NCI-H524 treated with DMSO at 0.1 percent for 48 hours (cell line): ENCODE measurements at places on chromosomes 1 and 21.

DNA sequence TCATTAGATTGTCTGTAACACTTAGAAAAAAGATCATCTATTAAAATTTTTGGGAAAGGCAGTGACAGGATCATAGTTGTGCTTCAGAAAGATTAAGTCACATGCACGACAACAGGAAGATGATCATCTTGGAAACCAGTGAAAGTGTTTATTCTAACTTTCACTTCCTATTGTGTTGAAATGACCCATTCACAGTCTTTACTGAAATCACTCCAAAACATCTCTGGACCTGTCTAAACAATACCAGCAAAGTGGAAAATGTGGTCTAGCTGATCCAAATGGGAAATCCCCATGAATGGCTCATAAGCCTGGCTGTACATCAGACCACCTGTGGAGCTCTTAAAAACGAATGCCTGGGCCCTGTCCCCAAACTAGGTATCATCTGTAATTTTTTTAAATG is 111.1 kb upstream of the ETV3 start:
- no peak for DNase-seq

DNA sequence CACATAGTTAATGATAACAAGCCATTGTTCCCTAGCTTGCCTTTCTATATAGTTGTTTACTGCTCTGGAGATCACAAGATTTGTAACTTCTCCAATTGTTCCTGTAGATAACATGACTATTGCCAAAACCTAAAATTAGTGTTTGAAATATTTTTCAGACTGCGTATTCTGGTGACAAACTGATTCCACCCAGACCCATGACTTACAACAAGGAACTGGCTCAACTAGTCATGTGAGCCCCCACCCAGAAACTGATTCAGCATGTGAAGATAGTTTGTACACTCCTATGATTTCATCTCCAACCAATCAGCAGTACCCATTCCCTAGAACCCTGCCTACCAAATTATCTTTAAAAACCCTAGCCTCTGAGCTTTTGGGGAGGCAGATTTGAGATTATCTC is 131.4 kb upstream of the BCL9 start:
- DNase-seq, result no peak

- DNase-seq, result no peak
Observed at GRCh38 chr1:228786361-228787129, 51.3 kb downstream of the RHOU start.

DNA sequence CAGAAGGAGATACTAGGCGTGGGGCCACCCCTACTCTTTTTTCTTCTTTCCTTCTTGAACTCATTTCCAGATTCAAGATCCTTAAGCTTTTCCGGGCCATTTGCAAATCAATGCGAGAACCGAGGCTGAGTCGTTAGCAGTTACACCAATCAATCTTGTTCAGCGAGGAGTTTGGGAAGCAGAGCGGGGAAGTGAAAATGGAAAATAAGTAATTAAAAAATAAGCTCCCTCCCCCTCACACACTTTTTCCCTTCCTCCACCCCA is 1.7 kb upstream of the NEGR1 start:
- DNase-seq, result no peak

GRCh38 chr21:39938086-39938625 is 70.9 kb downstream of the PCP4 start:
- no peak for DNase-seq

- no peak for DNase-seq
Observed at GRCh38 chr1:24594328-24594598, 38.4 kb downstream of the NCMAP start.

DNA sequence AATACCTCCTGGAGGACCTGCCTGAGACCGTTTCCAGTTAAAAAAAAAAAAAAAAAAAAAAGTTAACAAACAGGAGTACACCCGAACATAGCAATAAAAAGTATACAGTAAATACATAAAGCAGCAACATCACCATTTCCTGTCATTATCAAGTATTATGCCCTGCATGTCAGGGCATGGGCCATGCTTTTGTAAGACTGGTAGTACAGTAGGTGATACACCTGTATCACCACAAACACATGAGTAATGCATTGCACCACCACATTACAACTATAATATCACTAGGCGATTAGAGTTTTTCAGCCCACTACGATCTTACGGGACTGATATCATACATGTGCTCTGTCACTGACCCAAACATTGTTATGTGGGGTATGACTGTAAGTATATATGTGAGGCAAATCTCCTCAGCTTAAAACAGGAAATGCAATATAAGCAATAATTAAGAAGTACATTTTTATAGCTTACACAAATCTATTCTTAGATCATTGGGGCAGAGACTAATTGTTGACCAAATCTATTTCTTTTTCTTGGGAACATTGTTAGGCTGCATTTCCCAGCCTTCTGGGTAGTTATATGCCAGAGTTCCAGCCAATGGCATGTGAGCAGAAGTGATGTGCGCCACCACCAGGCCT is 98.1 kb downstream of the PLD5 start:
- DNase-seq, result no peak

DNA sequence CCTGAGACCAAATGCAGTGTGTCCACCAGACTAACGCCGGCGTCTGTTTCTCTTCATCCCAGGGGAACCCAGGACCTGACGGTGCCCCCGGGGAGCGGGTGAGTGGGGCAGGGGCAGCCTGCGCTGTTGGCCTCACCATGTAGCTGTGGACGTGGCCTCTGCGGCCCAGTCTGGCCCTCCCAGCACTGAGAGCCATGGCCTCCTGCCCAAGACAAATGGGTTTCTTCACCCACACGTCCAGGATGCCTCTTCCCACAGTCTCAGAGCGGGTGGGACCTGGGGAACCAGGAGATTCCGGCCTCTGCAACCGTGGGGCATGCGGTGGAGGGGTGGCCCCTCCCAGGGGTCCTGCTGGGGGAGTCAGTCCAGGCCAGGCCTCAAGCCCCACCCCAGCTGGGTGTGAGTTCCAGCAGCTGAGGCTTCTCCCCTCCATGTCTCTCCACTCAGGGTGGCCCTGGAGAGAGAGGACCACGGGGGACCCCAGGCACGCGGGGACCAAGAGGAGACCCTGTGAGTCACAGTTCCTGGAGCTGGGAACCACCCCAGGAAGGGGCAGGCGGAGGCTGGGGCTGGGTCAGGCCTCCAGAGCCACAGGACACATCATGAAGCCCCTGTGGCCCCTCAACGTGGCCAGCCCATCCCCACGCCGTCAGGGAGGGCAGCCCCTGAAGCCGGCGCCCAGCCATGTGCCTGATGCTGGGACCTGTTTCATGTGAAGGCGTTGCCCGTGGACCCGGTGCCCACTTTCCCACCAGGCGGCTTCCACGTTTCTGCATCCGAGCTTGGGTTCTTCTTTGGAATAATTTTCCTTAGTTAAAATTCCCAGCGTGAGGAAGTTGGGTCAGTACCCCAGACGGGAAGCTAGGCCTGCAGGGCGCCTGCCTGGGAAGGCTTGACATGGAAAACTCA is 11.0 kb downstream of the COL6A1 start:
- no peak for DNase-seq

DNA sequence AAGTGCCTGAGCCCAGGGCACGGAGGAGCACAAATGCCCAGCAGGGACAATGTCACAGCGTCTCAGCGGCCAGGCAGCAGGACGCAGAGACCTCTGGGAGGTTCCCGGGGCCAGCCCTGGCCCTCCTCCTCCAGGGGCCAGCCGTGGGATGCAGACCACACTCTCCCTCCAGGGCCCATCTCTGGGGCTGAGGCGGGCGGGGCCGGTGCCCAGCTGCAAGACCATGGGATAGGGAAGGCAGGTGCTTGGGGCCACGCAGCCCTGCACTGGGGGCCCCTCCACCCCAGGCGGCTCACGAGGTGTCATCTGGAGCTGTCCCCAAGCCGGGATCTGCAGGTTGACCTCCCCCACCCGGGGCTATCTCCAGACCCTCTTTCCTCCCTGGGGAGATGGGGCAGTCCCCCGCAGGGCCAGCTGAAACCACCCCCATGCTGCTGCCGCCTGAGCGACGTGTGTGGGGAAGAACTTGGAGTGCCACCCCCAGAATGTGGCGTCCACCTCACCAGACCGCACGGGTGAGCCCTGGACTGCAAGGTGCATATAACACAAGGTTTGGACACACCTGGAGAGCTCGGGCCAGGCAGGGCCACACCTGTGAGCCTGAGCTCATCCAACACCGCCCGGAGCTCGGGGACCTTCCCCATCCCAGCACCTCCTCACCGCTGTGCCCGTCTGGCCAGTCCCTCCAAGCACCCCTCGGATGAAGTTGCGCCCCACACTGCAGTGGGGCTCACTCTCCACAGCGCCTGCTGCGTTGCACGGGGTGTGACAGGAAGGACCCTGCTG is 4.1 kb upstream of the TTLL10 start:
- DNase-seq, result no peak

GRCh38 chr1:167291539-167292185 is 71.0 kb downstream of the POU2F1 start:
- DNase-seq, result no peak

- DNase-seq, result no peak
Observed at GRCh38 chr1:89261926-89262515, 10.6 kb downstream of the GBP5 start.

- no peak for DNase-seq
Observed at GRCh38 chr1:7538849-7539768, 232.0 kb upstream of the VAMP3 start.

DNA sequence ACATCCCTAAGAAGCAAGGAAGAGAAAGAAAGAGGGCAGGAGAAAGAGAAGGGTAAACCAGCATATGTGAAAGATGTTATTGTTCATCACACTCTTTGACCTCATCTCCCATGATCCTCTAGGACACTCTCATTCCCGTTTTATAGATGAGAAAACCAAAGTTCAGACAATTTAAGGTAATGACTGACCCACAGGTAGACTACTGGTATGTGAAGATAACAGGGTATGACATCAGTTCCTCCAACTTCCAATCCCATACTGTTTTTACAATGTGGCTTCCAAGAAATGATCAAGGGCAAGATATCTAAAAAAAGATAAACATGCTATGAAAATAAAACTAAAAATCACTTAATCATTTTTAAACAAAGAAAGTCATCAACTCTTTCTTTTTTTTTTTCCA is 95.2 kb upstream of the TNFSF4 start:
- no peak for DNase-seq

DNA sequence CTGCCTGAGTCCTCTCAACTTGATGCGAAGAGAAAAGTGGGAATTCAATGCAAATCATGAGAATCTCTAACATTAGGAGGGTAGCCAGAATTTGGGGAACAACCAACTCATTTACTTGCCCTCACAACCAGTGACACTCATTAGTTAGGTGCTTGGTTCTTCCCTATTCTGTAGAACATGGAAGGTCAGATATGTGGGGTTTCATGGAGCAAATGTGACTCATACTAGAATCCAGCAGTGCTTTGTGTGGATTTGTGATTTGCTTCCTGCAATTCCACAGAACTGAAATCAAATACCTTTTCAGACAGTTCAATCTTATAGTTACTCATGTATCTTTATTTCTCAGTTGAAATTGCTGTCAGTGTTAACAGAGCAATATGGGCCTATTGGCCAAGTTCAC is 6.9 kb upstream of the ETV3 start:
- DNase-seq, result no peak

GRCh38 chr1:10085076-10085475 is 52.3 kb downstream of the UBE4B start:
- DNase-seq, result no peak

GRCh38 chr1:181180407-181181031 is 92.0 kb downstream of the IER5 start:
- DNase-seq, result no peak

- no peak for DNase-seq
Observed at GRCh38 chr1:160807247-160807646, 11.3 kb downstream of the LY9 start.

GRCh38 chr1:150997126-150997872 is 9.4 kb downstream of the MINDY1 start:
- DNase-seq, result no peak

- DNase-seq, result no peak
Observed at GRCh38 chr1:19437891-19438294, 47.4 kb downstream of the CAPZB start.

DNA sequence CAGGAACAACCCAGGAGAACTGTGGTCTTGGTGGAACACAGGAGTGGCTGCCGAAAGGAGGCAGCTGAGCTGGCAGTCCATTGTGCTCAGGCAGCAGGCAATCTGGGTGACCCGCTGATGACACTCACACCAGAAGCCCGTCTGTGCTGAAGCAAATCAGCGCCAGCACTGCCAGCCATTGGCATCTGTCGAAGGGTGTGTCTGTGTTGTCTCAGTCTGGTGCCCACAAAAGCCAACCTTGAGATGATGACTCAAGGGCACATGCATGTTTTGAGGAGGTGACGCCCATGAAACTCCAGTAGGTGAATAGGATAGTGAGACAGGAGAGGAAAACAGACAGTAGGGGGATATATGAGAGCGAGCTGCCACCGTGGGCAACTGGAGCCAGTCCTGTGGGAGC is 167.3 kb downstream of the KAZN start:
- no peak for DNase-seq

GRCh38 chr1:20551945-20552727 is at the start of gene FAM43B:
TSS of gene FAM43B (plus strand) at chr1:20552573. CDS start at chr1:20552974, 401 bp downstream.
- no peak for DNase-seq

DNA sequence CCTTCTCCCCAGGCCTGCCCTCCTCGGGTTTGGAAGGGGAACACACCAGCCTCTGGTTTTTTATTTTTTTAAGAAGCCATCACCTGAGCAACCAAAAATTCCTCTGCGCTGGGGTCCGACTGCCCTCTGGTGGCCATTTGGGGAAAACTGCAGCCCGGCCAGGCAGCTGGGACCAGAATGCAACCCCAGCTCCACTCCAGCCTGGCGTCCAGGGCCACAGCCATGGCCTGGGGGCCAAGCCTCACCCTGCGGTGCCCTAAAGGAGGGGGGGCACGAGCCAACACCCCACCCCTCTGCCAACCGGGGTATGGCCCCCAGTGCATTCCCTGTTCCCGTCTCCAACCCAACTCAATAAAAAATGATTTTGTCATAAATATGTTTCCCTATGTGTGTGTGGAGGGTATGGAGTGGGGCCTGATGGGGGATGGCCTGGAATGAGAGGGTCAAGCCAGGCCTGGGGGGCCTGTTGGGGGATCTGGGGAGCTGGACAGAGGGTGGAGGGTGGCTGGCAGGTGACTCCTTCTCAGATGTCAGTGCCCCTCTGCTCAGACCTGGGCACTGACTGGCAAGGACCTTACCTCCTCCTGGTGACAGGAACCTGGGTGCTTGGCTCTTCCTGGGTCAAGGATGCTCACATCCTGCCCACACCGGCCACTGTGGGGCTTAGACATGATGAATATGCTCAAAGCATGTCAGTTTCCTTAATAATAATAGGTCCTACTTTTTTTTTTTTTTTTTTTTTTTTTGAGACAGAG is 3.2 kb downstream of the GPR3 start:
- DNase-seq, result no peak

GRCh38 chr1:97814121-97814520 is 106.7 kb downstream of the DPYD start:
- no peak for DNase-seq
